ENCODE measurements at places on chromosomes 13 and 19. TPM values are rescaled to one million over a fixed set of nuclear protein-coding genes. Genes with fewer than 3 reads are reported as not detected.
A peak's percentile ranks its signal among the peaks of the same experiment; 100 is the strongest.

ZNF418 gene
- total RNA-seq = 1.5 TPM

CACNG6 gene
- total RNA-seq = 0.17 TPM

SLC25A42 gene
- 4.4 TPM for total RNA-seq

EID2B gene
- total RNA-seq = 4.8 TPM

CLC gene
- total RNA-seq = not detected

BEST2 gene
- total RNA-seq = 0.45 TPM

SOX1 gene
- total RNA-seq = not detected

SEMA6B gene
- 9.7 TPM for total RNA-seq

CHST8 gene
- not detected for total RNA-seq

GFY gene
- not detected for total RNA-seq

KLK1 gene
- total RNA-seq = not detected

CC2D1A gene
- 21.0 TPM for total RNA-seq

RTBDN gene
- total RNA-seq = not detected

GRCh38 chr13:35964863-35965180 lies 166.4 kb downstream of the DCLK1 start:
- peak; percentile 17 for DNase-seq

DNA sequence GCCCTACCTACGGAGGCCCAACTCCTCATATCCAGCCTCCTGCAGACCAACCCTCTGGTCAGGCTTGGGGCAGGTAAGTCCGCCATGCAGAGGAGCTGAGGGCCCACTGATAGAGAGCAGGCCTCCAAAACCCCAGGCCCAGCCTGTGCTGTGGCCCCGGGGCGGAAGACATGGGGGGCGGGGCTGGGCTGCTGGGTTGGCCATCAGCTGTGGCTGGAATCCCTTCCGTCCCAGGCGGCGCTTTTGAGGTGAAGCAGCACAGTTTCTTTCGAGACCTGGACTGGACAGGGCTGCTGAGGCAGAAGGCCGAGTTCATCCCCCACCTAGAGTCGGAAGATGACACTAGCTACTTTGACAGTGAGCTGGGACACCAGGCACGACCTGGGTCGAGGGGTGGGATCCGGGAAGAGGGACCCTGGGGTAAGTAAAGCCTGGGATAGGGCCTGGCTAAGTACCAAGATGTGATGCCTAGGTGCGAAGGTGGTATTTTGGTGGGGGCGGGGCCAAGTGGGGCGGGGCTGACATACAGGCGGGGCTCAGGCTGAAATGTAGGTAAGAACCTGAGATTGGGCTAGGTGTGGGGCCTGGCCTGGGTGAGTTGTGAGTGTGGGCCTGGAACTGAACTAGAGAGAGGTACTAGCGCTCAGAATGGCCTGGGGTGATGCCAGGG lies 15.4 kb downstream of the DNASE2 start:
- no peak for DNase-seq

- DNase-seq = no peak
Observed at GRCh38 chr13:45104261-45104660, 16.0 kb upstream of the GTF2F2 start.

DNA sequence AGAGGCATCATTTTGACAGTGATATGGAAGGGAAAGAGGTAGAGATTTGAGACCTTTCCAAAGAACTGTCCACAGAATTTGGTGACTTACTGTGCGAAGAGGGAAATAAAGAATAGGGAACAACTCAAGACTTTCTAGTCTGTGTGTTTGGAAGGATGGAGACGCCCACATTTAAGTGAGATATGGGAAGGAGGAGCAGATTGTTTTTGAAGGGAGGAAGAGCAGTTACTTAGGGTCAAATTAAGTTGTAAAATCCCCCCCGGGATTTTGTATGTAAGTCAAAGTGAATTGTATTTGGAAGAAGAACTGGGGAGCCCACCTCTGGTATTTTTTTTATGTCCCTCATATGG lies 1.2 kb downstream of the USPL1 start:
- no peak for DNase-seq

DNA sequence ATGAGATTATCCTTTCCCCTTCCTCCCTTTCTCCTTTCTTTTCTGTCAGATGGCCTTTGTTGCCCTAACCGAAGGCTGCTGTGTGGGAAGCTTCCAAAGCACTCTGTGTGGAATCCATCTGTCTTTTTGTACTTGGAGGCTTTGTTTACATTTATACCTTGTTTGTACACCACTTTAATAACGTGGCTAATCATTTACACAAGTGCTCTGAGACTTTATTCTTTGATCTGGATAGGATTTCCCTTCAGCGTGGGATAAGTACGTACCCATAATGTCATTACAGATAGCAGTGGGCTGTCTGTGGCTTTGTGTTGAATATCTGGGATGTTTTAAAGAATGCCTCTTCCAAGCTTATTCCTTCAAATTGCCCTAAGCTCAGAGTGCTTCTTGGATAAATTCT lies 684.7 kb upstream of the SLITRK5 start:
- DNase-seq = no peak

DNA sequence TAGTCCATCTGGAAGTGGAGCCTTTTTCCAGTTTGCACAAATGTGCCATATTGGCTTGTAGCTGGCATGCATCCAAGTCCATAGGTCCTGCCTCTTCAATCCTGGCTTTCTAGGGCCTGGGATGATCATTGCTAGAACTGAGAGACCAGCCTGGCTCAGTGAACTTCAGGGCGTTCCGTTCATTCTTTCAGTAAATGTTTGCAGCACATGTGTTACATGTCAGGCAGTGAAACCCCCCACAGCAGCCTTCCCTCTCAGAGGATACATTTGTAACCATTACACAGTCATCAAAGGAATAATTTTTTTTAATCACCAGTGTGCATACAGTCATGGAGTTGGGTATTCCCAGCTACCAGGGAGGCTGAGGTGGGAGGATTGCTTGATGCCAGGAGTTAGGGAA lies 9.7 kb downstream of the FUT2 start:
- DNase-seq = no peak

DNA sequence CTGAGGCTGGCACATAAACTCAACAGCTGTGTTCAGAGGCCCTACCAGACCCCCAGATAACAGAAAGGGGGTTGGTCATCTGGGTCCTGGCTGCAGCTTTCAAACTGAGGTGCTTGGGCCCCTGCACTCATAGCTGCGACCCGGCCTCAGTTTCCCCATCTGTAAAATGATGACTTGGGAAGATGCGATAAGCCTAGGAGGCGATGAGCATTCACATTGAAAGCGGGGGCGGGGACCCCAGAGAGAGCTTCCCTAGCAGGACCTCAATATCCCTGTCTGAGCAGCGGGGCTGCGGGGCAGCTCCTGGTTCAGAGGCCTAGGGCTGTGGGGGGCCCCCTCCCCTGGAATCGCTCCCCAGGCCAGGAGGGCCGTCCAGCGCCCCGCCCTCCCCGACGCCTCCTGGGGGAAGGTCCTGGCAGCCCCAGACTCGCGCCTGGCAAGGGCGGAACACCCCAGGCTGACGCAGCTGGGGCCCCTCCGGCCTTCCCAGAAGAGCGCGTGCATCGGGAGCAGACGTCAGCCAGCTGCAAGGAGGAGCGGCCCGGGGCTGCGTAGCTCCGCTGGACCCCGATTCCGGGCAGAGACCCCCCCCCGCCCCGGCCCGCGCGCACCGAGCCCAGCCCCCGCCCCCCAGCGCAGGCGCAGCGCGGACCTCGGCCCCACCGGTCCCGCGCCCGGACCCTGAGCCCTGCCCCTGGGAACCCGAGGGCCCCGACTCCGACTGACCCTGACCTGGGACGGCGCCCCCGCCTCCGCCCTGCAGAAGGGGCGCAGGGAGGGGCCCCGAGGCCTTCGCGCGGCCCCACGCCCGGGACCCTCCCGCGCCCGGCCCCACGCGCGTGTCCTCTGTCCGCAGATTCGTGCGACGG lies 3.5 kb downstream of the FSTL3 start:
- DNase-seq = no peak

DNA sequence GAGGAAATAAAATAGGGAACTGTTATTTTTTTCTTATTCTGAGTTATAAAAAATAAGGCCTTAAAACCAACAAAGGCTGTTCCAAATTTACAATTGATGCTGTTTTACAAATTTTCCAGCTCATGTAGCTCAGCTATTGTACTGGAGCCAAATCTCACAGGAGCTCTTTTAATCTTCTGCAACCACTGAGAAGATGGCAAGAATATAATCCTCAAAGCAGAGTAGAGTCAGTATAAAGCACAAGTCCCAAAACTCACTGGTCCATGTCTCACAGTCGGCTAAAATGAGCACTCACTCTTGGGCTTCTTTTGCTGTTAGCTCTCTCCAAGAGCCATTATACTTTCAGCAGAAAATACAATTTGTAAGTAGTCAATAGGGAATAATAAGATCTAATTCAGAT lies 1074.4 kb upstream of the PRR20A start:
- DNase-seq = no peak

- DNase-seq = no peak
Observed at GRCh38 chr19:32809754-32810153, 59.8 kb downstream of the SLC7A9 start.

- no peak for DNase-seq
Observed at GRCh38 chr19:5648464-5648863, 25.6 kb downstream of the SAFB start.

DNA sequence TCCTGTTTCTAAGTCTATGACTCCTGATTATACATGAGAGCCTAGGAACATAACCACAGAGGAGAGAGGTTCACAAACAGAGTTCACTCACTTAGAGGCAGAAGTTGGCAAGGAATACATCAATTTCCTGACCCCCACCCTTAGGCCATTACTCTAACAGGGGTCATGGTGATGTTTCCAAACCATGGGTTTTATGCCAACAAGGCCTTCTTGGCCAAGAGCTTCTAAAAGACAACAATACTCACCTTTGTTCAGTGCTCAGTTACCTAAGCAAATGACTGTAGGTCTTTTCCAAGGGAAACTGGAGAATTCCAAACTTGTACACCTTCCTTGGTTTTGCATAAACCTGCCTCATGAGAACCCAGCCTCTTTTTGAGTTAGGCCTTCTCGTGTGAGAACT lies 52.6 kb downstream of the ERICH4 start:
- DNase-seq = no peak

GRCh38 chr13:41179593-41180250 lies 14.6 kb downstream of the KBTBD7 start:
- DNase-seq = peak; percentile 23
